Liver (tissue), 10 donors: ENCODE measurements at places on chromosomes 12 and 14.

- no peak for DNase-seq
These were observed 66.7 kb downstream of the SMOC1 start for GRCh38 chr14:69945912-69946311.

- no peak for DNase-seq
These were observed 1277.3 kb downstream of the SLC16A7 start for GRCh38 chr12:60872850-60873713.

DNA sequence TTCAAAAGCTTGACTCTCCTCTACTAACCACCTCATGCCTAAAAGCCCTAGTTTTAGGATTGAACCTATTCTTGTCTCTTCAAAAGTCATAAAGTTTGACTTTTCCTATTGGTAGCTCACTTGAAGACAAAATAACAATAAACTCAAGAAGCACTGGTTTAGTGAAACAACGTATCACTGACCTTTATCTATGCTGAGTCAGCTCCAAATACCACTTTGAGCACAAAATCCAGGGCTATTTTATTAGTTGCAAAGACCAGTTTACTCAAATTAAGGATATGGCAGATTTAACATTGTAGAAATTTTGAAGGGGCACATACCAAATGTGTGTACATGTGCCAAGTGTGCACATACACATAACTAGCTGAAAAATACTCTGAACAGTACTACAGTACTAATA, 45.0 kb downstream of the PIK3C2G start:
- no peak for DNase-seq

- DNase-seq, result no peak
These were observed 140.5 kb downstream of the ADGRD1 start for GRCh38 chr12:131093971-131094830.

DNA sequence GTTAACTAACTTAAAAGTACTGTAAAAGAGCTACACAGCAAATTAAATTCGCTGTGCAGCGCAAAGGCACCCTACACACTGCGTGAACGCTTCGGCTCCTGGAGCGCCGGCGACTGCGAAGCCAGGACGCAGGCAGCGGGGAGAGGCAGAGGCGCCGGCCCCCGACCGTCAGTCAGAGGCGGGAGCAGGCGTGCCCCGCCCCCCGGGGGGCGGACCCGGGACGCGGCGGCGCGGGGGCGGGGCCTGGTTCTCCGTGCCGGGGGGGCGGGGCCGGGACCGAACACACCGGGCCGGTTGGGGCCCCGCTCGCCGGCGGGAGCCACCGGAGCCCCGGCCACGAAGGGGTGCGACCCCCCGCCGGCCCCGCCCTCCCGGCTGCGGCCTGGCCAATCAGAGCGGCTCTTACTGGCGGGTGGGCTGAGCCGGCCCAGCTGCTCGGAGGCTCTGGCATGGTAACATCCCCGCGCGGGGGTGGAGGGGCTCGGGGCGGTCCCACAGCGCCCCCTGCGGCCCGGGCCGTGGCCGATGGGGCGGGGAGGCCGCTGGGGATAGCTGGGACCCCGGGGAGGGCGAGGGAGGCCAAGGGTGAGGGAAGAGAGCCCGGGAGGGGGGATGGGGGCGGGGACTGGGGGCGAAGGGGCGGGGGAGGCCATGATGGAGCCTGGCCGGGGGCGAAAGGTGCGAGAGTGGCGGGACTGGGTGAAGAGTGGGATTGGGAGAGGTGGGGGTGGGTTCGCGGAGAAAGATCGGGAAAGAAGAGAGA, at the start of gene PRPF40B:
Gene PRPF40B (plus strand): TSS at position 420 of the 763 bp plus-strand sequence. CDS start 30 bp downstream, at position 450.
- peak; percentile 89 for DNase-seq

- DNase-seq, result no peak
These were observed 262.1 kb downstream of the BCL11B start for GRCh38 chr14:99009871-99010270.

- no peak for DNase-seq
These were observed 24.5 kb downstream of the SLC17A8 start for GRCh38 chr12:100381379-100381778.

DNA sequence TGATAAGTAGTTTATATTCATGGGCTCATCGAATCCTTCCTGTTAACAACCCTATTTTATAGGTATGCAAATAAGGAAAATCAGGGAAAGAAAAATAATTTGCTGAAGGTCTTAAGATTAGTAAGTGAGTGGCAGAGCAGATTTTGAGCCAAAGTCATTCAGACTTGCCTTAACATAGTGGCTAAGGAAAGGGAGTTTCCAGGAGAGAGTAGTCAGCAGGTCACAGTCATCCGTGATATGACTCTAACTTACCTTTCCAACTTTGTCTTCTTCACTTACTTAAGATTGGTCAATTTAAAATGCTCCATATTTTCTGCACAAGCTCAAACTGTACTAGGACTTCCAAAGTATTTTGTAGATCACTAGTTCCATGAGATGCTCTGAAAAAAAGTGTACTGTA, 46.6 kb downstream of the AKAP6 start:
- no peak for DNase-seq

DNA sequence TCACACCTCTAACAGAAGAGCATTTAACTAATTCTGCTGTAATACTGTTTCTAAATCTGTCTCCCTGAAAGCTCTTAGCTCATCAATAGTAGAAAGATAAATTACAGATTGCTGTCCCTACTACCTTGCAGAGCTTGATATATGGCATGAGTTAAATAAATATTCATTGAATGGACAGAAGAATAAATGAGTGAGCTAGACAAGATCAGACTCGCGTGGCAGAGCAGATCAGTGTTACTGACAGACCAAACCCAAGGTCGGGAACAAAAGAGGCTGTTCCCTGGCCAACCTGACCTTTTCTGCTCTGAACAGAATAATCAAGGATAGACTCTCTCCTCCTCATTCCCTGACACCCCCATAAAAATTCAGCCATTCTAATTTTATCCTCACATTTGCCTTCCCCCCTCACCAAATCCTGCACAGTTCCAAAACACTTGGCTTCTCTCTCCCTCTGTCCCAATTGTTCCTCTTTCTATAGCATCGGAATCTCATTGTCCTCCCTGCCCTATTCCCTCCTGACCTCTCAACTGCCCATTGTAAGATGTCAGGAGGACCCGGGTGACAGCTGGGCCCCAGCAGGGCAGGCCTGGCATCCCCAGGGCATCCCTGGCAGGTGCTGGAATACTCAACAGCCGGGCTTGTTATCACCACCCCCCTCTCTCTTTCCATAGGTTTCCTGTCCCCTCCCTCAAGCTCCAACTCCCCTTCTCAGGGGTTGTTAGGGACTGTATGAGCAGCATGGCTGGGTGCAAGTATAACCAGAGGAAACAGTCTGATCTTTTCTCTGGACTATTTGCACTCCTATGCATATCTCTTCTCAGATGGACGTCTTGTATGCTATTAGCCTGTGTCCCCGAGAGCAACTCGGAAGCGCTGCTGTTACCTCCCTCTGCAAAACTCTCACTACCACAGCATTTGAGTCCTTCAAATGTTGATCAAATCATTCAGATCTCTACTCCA, 19.9 kb downstream of the NEUROD4 start:
- no peak for DNase-seq

DNA sequence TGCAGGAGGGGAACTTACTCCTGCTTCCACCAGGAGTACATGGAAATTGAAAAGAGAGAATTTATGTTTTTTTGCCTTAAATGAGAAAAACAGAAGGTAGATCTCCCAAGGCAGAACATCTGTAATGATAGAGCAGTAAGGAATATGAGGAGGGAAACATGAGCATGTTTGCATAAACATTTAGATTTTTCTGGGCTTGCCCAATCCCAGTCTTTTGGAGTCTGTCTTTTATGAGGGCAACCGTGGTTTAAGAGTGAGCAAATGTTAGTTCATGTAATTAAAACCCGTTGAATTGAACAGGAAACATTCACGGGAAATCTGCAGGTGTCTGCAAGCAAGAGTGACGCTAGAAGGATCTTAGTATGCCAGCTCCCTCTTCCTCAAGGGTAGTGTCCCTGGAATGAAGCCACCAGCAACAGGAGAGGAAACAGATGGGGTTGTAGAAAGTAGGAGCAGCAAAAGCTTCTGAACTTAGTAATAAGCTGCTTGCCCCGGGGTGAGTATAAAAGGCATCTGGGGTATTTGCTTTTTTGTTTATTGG, 79.3 kb downstream of the ARF6 start:
- DNase-seq, result no peak

DNA sequence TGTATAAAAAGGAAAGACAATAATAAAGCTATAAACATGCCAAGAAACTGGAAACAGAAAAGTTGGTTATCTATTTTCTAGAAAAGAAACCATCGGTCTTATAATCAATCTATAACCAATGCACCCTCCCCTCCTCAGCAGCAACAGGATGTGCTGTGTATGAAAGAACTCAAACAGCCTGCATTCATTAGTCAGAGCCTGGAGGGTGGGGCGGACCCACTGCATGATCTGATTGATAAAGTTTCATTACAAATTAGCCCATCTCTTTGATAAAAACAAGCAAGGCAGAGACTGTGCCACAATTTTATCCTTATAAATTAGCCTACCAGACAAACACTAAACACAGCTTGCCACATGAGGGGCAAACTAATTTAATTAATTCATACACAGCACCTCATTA, 448.1 kb downstream of the BCAT1 start:
- no peak for DNase-seq

DNA sequence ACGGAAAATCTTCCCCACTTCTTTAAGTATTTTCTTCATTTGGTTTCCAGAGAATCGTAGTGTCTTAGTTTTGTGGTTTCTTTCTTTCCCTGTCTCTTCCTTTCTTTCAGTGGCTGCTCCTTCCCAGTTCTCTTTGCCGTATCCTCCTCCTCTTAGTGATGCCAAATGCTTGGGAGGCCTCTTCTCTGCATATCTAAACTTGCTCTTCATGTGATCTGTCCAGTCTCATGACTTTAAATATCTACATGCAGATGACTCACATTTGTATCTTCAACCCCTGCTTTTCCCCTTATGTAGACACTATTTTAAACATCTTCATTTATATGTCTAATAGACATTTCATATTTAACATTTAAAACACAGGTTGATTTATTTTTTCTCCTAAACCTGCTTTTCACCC, 149.2 kb downstream of the PTCSC3 start:
- DNase-seq, result no peak

DNA sequence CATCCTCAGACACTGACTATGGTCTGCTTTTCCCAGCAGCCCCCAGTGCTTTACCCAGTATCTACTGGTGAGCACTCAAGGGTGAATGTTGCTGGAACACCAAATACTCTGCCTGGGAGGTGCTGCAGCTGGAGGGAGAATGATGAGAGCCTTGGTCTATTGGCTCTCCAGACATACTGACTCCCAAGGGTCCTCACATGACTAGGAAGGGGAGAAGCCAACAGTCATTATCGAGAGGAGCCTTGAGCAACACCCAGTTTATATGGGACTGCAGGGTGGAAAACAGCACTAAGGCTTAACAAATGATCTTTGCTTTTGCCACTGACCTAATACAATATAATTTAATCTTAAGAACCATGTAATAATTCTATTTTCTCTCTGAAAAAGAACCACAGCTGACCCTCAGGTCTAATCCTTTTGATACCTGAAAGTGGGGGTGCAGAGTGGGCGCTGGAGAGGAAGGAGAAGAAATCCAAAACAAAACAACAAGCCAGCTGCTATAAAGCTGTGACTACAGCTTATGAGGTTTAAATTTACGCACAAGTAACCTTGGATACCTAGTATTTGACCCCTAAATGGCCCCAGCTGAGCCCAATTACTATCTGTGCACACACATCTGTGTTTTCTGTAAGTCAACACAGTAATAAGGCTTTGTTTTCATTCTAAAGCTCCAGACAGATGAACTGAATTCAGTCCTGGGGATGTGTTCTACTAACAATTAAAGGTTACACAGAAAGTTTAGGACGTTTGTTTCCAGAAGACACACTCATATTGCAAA, 107.8 kb upstream of the GRIP1 start:
- DNase-seq, result no peak

- no peak for DNase-seq
These were observed 4.9 kb upstream of the SENP1 start for GRCh38 chr12:48110691-48111311.

- no peak for DNase-seq
These were observed at the start of gene GPR132 for GRCh38 chr14:105065280-105066228. GPR132 (minus strand) TSS chr14:105065430; CDS start chr14:105055420, 10,010 bp downstream.

- no peak for DNase-seq
These were observed 97.6 kb upstream of the SLC38A2 start for GRCh38 chr12:46470036-46470627.

DNA sequence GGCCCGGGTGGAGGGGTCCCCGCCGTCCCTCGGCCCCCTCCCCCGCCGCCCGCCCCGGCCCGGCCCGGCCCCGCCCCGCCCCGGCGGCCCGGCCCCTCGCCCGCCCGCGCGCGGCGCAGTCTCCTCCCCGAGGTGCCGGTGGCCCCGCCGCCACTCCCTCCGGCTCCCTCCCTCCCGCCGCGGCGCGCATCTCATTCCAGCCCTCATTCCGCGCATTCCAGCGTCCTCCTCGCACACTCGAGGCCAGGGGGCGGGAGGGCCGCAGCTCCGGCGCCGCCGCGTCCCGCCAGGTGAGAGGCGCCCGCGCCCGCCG, at the start of gene TEAD4:
Gene TEAD4 (plus strand): TSS at position 206 of the 313 bp plus-strand sequence.
- DNase-seq, result peak; percentile 40

DNA sequence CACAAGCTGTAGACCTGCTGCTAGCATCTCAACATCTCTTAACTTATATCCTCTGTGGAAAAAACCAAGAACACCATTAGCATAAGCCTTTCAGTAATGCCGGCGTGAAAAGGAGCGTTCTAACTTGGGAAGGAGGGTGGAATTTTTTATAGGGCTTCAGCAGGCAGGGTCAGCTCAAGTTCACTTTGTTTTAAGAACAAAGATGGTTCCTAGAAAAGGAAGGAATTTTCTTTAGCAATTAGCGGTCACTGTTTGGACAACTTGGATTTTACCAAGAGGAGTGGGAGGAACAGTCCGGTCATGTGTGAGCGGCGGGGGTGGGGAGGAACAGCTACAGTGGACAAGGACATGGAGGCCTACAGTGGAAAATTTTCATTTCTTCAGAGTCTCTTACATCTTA, 35.9 kb downstream of the BBS10 start:
- no peak for DNase-seq

DNA sequence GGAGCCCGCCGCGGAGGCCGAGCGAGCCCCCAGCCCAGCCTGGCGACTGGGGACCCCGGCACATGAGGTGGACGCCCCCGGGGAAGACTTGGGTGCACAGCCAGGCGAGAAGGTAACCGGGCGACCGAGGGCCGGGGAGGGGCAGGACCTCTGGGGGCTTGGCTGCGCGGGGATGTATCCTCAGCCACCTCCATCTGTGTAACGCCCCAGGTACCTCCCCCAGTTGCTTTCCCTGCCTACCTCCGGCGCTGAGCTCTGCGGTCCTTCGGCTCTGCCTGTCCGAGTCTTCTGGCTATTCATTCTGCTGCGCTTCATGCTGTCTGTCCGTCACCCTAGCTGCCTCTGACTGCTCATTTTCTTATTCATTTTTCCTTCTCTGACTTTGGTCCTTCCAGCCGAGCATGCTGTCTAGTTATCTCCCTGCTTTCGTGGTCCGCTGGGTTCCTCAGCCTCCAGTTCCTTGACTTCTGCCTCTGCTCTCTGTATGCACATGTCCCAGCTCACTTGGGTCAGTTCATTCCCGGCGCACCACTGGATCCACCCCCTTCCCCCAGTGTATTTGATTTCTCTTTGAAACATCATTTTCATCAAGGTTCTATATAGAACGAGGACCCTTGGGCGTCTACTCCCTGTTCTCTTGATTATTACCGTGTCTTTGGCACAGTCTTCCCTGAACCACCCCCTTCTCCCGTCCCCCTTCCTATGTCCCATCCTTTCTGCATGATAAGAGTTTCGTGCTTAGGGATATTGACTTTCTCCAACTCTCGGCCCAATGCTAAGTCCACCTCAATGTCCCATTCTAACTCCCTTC, 612 bp downstream of the PHC1 start:
- peak; percentile 50 for DNase-seq
